Stimulated activated CD8-positive, alpha-beta memory T cell treated with anti-CD3 and anti-CD28 coated beads, Interleukin-15, amount 100 ng/mL, for 4 hours (primary cell): ENCODE measurements at places on chromosomes 7 and 10.

DNA sequence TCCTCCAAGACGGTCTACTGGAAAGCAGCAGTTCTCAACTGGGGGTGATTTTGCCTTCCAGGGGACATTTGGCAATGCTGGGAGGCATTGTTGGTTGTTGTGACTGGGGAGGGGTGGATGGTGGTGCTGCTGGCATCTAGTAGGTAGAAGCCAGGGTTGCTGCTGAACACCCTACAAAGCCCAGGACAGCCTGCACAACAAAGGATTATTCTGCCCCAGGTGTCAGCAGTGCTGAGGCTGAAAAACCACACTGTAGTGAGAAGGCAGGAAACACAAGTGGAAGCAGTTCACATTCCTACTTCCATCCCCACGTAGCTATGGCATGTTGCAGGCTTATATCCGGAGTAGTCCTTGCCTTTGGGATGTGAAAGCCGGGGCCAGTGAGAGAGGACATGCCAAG is 86.9 kb downstream of the AOAH start:
- no peak for DNase-seq

DNA sequence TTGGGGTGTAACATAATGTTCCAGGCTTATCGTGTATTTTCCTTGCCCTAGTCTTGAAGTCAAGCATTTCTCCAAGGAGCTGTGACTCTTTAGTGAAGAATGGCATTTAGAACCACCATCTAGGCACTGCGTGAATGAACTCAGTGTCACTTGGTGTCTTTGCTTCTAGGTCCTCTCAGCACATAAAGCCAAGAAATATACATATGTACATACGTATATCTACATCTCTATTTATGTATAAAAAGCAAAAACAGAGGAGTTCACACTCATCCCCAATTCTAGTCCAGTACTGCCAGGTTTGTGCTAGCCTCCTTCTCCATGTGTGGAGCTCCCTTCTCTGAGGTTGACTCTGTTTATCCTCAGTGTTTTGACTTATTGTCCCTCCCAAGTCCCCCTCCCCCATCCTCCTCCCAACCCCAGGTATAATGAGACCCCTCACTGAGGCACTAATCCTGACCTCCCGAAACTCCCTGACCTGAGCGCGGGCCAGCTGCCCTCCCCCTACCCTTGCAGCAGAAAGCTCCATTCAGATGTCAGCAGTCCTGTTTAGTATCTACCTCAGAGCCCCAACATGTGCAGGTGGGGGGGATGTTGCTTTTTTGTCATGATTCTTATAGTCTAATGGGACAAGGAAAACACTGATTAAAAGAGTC is 61.5 kb downstream of the GDI2 start:
- no peak for DNase-seq

- no peak for DNase-seq
Measured at GRCh38 chr10:84783386-84783785, 455.0 kb downstream of the CCSER2 start.

DNA sequence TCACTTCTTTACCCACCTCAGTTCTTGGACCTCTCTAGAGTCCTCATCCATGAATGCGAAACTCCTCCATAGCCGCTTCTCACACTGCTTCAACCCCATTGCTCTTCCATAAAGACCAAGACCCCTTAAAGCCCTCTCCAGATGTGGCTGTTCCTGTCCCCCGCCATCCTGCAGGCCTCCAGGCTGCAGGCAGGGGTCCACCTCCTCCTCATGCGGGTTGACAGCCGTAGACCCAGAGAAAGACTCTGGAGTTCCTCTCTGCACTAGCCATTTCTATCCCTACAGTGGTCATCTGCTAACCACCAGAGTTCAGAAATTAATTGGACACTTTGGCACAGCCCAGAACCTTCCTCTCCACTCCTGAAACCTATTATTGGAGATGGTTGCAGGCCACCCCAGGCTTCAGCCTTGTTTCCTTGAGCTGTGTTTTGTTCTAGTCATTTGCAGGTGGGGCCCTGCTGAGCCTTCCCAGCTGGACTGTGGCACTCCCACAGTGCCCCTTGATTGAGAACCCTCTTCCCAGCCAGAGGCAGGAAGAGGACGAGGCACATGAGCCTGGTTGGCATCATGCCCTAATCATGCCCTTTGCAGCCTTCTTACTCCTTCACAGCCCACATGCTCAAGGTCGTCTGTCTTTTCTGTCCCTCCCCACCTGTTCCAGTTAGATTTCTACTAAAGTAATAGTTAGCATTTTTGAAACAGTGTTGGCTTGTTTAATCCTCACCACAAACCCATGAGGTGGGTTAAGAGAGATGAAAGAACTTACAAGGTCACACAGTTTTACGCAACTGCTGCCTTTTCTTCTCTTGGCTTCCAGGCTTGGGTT is 23.9 kb downstream of the CUL1 start:
- no peak for DNase-seq
